ENCODE measurements at places on chromosomes 3 and 15. TPM values are rescaled to one million over a fixed set of nuclear protein-coding genes. Genes with fewer than 3 reads are reported as not detected.

SAMMSON gene
- not detected for total RNA-seq

GRCh38 chr3:100425316-100425715 lies 24.0 kb downstream of the LNP1 start:
- no peak for DNase-seq

DNA sequence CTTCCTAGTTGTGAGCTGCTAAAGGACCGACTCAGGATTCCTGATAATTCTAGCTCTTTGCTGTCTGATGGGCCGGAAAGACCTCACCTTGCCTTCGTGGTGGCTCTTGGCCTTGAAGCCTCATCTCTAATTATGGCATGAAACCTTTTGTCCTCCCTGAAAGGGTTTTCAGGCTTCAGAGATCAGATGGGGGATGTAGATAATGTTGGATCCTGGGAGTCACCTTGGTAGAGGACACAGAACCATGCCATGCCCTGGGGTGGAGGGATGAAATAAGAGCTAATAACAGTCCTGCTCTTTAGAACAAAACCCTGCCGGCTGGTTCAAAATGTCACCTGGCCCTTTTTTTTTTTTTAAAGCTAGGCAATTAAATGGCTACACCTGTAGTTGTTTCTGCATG lies 50.8 kb upstream of the SYN2 start:
- DNase-seq, result no peak

PLCH1 gene
- 0.24 TPM for total RNA-seq

NKTR gene
- 19.7 TPM for total RNA-seq

Data from heart left ventricle (tissue), 16 donors.